ENCODE measurements at places on chromosomes 4 and X.
A peak's percentile ranks its signal among the peaks of the same experiment; 100 is the strongest.

GRCh38 chrX:120358737-120359456 is 3.0 kb upstream of the ATP1B4 start:
- DNase-seq, result peak; percentile 74

DNA sequence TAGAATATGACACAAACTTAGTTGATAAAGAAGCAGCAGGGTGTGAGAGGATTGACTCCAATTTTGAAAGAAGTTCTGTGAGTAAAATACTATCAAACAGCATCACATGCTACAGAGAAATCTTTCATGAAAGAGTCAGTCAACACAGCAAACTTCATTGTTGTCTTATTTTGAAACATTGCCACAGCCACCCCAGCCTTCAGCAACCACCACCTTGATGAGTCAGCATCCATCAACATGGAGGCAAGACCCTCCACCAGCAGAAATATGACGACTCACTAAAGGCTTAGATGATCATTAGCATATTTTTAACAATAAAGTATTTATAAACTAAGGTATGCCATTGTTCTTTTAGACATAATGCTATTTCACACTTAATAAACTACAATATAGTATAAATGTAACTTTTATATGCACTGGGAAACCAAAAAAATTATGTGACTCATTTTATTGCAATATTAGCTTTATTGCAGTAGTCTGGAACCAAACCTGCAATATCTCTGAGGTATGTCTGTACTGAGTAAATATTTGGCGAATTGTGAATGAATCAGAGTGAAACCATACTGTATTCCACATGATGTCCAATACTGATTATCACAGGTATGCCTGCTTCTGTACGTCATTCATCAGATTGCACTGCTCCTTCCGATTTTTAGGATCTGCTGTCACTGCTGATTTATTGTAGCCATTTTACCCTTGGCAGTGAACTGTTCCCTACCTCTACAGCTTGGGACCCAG is 11.6 kb downstream of the FRMPD4 start:
- no peak for DNase-seq

- DNase-seq, result peak; percentile 60
These were observed 170.6 kb upstream of the FAM9B start for GRCh38 chrX:9204560-9204959.

DNA sequence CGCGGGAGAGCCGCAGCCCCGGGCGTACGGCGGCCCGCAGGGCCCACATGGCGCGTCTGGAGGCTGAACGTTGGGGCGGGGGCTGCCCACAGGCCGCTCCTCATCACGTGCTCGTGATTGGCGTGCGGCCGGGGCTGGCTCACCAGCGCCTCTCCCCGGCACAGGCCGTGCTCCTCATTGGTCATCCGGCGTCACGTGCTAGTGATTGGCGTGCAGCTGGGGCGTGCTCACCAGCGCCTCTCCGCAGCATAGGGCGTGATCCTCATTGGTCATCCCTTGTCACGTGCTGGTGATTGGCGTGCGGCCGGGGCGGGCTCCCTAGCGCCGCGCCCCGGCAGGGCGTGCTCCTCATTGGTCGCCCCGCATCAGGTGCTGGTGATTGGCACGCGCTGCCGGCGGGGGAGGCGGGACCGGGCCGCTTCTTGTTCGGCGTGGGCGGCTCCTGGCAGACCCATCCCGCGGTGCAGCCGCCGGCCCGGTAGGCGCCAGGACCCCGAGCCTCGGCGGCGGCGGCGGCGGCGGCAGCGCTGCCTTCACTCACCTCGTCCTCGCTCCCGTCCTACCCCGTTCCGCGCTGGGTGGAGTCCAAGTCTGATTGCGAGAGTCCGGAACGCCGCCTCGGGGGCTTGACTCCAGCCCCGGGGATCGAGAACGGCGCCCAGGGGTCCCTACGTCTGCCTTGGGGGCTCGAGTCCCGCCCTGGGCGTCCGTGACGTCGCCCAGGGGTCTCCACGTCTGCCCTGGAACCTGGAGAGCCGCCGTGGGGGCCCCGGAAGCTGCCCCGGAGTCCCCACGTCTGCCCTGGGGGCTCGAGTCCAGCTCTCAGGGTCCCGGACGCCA is at the start of gene GTPBP6:
Gene GTPBP6, minus strand, starts transcription at position 58 of the 840 bp plus-strand sequence. Its CDS starts 9 bp downstream, at position 49.
- peak; percentile 100 for DNase-seq

GRCh38 chrX:47613082-47613481 is 6.6 kb downstream of the SYN1 start:
- DNase-seq, result peak; percentile 17

GRCh38 chrX:24646745-24647182 is 383 bp downstream of the PCYT1B start:
- DNase-seq, result no peak

DNA sequence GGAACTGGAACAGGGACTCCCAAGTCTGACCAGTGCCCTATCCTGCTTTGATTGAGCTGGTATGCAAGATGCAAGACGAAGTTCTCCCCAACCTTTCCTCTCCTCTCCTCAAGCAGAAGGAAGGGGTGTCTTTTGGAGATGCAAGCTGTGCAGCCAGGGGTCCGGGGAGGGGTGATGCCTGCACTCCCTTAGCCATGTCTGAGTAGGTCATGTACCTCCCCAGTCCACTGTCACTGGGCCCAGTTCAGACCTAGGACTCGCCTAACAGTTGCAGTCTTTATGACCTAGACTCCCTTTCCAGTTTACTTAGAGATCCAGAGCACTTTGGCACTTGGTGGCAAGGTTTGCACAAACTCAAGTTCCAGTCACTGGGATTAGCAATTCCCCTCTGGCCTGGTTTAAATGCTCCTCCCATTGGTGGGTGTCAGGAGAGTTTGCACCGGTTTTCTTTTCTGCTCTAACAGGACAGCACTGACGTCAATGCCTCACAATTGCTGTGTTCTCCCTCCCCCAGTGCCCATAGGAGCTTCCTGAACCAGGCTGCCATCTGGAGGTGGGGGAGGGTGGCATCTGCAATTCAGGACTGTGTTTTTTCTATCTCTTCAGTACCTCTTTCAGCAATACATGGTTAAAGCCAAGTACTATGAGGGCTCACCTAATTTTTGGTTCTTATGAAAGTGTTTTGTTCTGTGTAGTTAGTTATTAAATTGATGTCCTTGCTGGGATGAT is 782.2 kb downstream of the ARAP2 start:
- no peak for DNase-seq

- DNase-seq, result no peak
These were observed 165.1 kb downstream of the AFAP1 start for GRCh38 chr4:7774301-7775294.

GRCh38 chr4:38065900-38066299 is 105.7 kb downstream of the PTTG2 start:
- DNase-seq, result no peak

DNA sequence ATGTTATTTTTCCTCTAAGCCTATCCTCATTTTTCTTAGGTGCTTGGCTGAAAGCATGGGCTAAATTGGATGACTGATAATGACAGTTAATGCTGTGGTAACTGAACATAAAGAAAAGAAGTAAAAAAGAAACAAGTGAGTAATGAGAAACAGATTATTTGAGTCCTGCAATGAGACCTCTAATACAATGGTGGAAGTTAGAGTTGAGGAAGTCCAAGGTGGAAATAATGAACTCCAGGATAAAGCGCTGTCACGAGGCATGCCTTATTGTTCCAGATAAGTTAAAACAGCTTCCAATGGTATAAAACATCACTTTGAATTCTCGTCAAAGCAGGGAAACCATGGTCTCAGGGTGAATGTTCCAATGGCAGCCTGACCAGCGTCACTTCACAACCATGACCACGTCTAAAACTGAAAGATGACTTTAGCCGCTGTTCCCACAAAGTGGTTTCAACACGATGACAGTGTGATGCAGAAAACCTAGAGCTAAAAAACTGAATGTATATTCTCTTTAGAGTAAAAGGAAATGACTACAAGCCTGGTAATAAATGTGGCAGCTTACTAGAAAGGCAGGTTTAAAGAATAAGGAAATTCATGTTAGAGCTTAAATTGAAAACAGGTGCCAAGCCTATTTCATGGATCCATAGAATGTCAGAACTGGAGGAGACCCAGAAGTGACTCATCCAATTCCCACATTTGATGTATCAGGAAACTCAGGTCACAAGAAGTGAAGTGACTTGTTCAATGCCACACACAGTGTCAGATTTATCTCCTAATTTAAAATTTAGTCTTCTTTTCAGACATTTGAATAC is 202.6 kb upstream of the GYPA start:
- DNase-seq, result no peak

DNA sequence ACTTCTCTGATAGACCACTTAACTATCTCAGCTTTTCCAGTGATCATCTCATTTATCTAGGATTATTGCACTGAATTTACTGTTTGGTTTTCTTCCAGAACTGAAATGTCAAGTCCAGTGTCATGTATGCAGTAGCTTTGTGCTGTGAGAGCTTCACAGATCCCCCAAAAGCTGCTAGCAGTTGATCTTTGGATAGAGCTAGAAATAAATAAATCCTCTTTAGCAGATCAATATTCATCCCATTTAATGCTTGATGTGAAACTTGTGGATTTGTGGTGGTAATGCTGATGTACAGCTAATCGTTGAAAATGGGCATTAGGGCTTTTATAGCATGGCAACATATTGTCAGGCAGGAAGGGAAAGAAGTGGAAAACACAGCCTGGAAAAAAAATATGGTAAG is 509.6 kb upstream of the FAM241A start:
- no peak for DNase-seq

GRCh38 chrX:35842674-35843073 is 44.5 kb downstream of the MAGEB16 start:
- no peak for DNase-seq

- no peak for DNase-seq
These were observed 508.7 kb upstream of the HTR2C start for GRCh38 chrX:114075073-114075673.

- DNase-seq, result peak; percentile 61
These were observed 768 bp upstream of the CDKL5 start for GRCh38 chrX:18424482-18425198.

GRCh38 chr4:44817930-44818329 is 91.6 kb upstream of the GNPDA2 start:
- no peak for DNase-seq

GRCh38 chr4:8639777-8640720 is 47.5 kb downstream of the CPZ start:
- peak; percentile 2 for DNase-seq

GRCh38 chr4:101280866-101281600 is 66.3 kb downstream of the PPP3CA start:
- no peak for DNase-seq

GRCh38 chrX:107706309-107706708 is 69.3 kb downstream of the TSC22D3 start:
- no peak for DNase-seq

DNA sequence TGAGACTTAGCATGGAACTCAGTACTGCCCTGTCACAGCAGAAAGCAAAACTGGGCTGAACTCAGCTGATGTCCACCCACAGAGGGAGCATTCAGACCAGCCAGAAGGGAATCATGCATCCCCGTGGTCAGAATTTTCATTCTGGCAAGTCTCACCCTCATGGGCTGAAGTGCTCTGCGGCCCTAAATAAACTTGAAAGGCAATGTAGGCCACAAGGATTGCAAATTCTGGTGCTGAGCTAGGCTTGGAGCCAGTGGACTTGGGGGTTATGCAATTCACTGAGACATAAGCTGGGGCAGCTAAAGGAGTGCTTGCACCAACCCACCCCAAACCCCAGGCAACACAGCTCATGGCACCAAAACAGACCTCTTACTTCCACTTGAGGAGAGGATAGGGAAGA is 494.1 kb downstream of the GABRG1 start:
- no peak for DNase-seq

GRCh38 chrX:28639451-28639850 is 52.2 kb downstream of the IL1RAPL1 start:
- peak; percentile 70 for DNase-seq

- no peak for DNase-seq
These were observed 16.6 kb downstream of the AMER1 start for GRCh38 chrX:64188901-64189300.

DNA sequence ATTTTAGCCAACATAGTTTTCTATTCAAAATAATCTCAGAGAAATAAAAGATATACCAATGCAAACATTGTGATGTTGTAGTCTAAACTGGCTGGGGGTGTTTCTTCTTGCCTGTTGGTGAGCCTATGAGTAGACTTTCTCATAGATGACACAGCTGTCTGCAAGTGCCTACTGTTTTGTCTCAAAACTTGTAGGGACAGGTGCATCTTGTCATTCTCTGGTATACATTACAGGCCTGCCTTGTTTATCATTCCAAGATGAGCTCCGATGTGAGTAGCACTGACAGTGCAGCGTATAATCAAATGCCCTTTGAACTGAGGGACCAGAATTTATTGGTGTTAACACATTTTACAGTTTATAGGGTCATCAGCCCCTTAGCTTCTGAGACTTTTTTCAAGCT is 353.8 kb downstream of the PRDM5 start:
- no peak for DNase-seq

DNA sequence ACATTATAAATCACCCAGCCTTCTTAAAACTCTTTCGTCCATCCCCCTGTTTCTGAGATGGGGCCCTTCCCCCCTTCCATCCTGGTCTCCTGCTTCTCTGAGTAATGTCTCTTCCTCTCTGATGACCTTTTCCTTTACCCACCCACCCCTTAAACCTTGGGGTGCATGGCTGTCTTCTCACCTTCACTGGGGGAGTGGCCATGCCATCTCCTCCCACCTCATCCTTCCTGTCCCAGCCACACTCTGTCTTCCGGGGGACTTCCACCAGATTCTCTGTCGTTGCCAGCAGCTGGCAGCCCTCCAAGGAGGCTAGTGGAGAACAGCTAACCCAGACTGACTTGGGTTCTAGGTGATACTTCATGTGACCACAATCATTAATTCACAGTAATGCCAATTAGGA is 83.2 kb upstream of the SCML1 start:
- peak; percentile 22 for DNase-seq

GRCh38 chr4:121799867-121800501 is 1.1 kb upstream of the EXOSC9 start:
- DNase-seq, result no peak

DNA sequence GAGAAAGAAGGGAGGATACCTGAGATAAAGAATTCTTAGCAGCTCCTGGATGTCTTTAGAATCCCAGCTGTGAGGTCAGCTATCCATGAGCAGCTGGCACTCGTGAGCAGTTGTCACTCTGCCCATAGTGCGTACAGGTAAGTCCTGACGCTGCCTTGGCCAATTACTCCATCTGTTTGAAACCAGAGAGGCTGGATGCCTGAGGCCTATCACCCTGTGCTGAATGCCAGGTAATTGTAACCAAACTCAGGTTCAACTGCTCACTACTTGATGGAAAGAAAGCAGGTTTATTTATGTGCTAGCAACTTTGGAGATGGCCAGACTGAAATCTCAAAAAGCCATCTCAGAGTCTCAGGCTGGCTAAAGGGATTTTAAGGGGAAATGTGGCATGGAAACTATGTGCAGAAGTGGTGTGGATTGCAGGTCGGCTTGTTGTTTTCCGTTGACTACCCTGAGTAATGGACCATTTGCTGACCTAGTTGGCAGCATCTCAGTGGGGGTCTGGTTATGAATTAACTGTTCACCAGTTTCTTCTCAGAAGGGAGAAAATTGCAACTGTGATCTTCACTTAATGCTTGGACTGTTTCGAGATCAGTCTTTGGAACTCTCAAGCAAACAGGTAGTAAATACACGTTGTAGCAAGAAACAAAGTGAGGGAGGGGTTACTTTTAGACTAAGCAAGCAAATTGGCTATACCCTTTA is 1614.0 kb upstream of the PCDH10 start:
- peak; percentile 58 for DNase-seq

- DNase-seq, result peak; percentile 58
These were observed 194.8 kb downstream of the SOWAHB start for GRCh38 chr4:76703123-76703490.

Data from kidney tubule cell (primary cell).